ENCODE measurements at places on chromosomes 11 and 22.

DNA sequence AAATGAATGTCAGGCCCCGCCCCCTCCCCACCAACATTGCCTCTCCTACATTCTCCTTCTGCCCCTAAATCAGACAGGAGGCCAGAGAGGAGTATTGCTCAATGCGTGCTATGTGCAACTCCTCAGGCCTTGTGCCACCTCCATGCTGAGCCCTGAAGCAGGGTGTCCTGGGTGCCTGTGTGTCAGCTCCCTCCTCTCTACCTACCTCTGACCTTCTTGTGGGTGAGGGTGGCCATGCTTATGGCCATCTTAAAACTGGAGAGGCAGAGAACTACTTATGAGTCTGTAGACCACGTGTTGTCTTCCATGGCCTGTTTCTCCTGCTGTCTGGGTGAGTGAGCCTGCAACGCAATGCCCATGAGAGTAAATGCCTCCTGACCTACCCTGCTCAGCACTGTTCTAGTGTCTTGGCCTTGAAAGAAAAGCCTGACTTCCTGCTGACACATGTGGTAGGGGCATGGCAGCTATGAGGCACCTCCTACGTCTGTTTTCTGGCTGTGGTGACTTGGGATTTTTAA is 10.5 kb downstream of the MCAM start:
- DNase-seq = peak; percentile 28

GRCh38 chr11:21564095-21564494 is 628.8 kb upstream of the ANO5 start:
- DNase-seq = no peak

GRCh38 chr11:15909937-15910598 is 446.3 kb downstream of the SOX6 start:
- DNase-seq = no peak

DNA sequence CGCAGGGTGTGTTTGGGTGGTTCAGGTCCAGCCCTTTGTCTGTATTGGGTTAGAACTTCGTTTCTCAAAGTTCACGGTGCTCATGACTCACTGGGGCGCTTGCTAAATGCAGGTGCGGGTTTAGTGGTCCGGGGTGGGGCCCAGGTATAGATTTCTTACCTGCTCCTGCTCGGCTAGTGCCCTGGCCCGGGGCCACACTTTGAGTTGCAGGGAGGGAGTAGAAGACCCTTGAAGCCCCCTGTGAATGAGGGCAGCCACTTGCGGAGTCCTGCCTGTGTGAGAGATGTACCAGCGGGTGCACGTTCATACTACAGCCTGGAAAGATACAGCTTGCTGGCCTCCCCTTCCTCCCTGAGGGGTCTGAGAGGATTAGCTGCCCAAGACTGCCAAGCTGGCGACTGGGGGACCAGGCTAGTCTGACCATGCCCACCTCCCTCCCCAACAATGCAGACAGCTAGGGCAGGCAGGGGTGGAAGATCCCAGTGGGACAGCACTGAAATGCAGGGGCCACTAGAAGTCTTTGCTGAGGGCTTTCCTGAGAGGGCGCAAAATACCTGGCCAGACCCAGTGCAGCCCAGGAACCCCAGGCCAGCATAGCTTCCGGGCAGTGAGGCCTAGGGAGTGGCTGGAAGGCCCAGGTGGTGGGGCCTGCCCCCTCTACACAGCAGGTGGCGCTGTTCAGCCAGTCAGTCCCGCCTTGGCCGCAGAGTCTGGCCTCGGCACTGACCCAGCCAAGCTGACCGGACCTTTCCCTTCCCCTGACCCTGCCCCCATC is 5.1 kb upstream of the MYRF start:
- peak; percentile 26 for DNase-seq

DNA sequence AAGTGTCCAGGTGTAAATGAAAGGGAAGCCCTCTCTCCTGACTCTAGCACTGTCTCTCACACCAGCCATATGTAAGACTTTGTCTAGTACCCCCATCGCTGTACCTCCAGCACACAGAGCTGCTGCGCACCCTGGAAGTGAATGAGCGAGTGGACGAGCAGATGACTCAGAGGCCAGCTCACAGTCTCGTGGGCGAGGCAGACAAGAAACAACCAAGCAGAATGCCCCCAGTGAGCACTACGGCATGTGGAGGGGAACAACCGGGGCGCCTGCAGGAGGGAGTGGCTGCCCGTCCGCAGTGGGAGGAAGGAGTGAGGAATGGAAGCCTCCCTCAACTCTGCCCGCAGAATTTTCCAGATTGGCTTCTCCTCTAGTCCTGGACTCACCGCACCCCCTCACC is 46.4 kb downstream of the MCM5 start:
- DNase-seq = no peak

- DNase-seq = no peak
Observed at GRCh38 chr11:78110351-78110750, 29.1 kb downstream of the ALG8 start.

GRCh38 chr11:102882389-102883024 is 7.7 kb upstream of the MMP12 start:
- no peak for DNase-seq

- DNase-seq = peak; percentile 61
Observed at GRCh38 chr11:66126808-66127555, 56.9 kb downstream of the PACS1 start.

GRCh38 chr22:27971926-27972325 is 52.9 kb upstream of the PITPNB start:
- no peak for DNase-seq

GRCh38 chr11:124769806-124770774 is 8.0 kb upstream of the ESAM start:
- no peak for DNase-seq

- no peak for DNase-seq
Observed at GRCh38 chr11:132106096-132106982, 735.9 kb downstream of the NTM start.

DNA sequence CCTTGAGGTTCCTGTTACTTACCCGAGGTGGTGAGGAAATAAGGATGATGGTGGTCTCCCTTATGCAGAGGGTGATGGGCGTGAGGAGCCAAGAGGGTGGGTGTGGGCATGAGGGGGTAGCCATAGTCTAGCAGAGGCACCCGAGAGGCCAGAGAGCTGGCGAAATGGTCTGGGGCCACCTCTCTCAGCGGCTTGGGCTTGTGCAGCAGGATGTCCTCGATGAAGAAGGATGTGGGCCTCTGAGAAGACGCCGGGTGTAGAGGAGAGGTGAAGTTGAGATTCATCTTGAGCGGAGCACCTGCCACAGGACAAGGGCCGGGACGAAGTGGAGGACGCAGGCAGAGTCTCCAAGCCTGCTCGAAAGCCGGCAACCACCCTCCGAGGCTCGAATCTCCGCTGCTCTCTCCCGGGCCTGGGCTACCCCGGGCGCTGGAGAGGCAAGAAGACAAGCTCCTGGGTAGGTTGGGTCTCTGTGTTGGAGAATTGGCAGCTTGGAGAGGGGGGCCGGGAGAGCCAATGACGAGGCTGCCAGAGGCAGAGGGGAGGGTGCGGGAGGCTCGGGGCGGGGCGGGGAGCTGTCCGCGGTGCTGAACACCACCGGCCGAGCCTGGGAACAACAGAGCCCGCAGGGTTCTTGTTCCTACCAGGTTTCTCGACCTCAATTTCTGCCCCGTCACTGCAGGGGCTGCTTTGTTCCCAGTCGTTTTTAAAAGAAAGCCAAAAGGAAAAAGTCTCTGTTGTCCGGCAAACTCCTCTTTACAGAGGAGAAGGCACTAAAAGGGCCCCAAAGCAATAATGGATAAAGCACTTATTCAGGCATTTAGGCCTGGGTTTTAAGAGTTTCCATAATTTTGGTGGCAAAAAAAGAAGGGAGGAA is at the start of gene BSX:
Gene BSX (minus strand): TSS at position 447 of the 877 bp plus-strand sequence. CDS start 163 bp downstream, at position 284.
- peak; percentile 46 for DNase-seq

- DNase-seq = no peak
Observed at GRCh38 chr11:123943738-123944137, at the start of gene OR6T1. OR6T1 (minus strand) TSS chr11:123943838; CDS start chr11:123943838, 0 bp downstream.

DNA sequence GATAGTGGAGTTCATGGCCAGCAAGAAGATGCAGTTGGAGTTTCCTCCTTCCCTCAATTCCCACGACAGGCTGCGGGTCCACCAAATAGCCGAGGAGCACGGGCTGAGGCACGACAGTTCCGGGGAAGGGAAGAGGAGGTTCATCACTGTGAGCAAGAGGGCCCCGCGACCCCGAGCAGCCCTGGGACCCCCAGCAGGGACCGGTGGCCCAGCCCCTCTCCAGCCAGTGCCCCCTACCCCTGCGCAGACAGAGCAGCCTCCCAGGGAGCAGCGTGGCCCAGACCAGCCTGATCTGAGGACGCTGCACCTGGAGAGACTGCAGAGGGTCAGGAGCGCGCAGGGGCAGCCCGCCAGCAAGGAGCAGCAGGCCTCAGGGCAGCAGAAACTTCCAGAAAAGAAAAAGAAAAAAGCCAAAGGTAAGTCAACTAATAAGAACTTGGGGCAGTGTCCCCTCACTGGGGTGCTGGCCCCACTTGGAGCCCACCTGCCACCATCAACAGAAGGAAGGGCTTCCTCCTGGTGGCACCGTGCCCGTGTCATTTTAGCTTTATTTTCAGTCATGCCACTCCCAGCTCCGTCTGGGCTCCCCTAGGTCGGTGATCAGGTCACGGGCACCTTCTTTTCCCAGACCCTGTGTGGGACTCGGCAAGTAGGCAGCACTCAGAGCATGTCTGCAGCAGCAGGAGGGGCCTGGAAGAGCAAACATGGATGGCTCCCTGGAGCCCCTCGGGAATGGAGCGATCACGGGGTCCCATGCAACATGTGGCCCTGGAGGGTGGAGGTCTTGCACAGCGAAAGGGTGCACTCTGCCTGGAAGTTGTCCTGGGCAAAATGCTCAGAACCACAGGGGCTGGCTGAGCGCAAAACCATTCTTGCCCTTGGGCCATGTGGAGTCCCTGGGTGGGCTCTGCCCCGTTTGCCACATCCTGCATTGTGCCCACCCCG is 33.3 kb downstream of the IGHMBP2 start:
- DNase-seq = no peak

- DNase-seq = no peak
Observed at GRCh38 chr22:44279069-44279360, 33.7 kb downstream of the SHISAL1 start.

DNA sequence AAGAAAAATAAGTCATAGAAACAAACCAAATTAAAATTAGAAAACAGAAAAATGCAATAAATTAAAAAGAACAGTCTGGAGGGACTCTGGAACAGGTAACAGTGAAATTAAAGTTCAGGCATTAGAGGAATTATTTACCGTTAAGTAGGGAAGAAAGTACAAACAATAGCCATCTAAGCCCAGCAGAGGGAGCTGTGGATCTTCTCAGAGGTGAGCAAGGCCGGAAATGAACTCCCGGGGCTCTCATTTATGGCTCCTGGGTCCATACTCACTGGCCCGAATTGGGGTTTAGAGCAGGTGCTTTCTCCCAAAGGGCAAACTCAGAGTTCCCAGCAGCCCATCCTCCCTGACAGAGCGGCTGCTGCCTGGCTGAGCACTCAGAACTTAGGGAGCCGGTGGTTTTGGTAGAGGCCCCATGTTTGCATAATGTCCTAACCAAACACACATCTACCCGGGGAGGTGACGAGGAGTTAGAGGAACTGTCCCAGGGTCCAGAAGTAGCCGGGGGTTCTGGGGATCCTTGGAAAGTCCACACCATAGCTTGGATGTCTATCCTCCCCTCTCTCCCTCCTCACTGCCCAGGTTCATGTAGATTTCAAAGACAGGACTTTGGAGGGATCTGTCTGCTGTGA is 87.8 kb upstream of the VPREB1 start:
- peak; percentile 73 for DNase-seq

- no peak for DNase-seq
Observed at GRCh38 chr11:122780296-122780949, 57.9 kb upstream of the CRTAM start.

DNA sequence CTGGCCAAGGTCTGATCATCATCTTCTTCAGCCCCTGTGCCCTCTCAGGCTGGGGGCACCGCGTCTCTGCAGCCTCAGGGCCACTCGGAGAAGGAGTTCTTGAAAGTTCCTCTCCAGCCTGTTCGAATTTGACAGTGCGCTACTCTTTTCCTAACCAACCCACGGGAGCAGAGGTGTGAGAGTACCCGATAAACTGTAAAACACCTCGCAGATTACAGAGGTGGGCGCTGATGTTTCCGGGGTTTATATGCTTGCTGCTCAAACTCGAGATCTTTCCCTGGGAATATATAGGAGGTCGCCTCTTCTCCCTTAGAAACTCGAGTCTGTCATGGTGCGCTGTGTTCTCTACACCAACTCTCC is 515 bp downstream of the CTR9 start:
- DNase-seq = no peak

DNA sequence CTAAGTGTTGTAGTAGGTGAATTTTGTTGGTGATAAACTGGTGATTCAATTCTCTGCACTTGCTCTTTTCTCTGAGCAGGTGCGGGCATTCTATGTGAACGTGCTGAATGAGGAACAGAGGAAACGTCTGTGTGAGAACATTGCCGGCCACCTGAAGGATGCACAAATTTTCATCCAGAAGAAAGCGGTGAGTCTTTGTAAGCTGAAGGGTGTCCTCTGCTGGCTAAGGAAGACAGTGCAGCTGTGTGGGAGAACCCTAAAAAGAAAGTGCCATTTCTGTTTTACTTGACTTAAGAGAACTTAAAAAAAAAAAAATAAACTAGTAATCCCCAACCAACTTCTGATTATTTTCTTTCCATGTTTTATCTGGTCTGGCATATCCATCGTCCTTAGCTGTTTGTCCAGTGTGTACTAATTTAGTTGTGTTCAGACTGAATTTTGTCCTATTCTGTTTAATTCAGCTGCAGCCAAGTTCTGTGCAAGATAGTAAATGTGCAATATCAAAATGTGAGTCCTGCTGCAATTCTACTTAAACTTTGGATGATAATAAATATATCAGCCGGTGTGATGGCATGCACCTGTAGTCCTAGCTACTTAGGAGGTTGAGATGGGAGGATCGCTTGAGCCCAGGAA is 29.6 kb downstream of the CAT start:
- peak; percentile 37 for DNase-seq

DNA sequence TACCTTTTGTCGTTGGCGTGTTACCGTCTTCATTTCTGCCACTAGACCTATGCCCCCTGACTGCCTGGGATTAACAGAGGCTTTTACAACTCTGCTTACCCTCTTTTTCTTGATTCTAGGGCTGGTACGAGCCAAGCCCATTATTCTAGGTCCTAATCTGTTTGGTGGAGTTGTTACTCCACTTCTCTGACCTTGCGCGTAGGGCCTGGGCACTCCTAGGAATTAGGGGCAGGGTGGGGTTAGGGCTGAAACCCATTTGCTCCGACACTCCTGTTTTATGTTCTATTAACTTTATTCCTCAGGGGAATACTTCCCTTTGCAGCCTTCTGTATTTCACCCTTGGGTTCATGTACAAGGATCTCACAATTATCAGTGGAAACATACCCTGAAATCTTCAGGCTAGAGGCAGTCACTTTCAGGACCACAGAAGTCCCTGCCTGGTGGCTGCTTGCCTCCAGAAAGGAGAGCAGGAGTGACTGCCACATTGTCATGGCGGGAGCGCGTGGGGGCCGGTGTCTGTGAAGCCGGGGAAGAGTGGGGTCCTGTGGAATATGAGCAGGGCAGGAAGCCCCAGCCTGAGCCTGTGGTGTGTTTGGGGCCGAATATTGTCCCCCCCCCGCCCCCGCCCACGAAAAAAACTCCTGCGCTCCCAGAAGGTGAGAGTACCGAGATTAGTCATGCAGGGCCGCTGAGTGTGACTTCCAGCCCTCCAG is 731 bp upstream of the SLC37A2 start:
- no peak for DNase-seq

- peak; percentile 54 for DNase-seq
Observed at GRCh38 chr11:94325681-94326080, 21.3 kb downstream of the IZUMO1R start.

GRCh38 chr22:42881982-42882656 is 25.0 kb upstream of the ARFGAP3 start:
- DNase-seq = no peak

- no peak for DNase-seq
Observed at GRCh38 chr22:33023153-33023827, 34.9 kb downstream of the SYN3 start.

All from CD4-positive, alpha-beta T cell treated with Interleukin-10 for 1 hour (primary cell).